ENCODE measurements at places on chromosomes 4 and X. TPM values are rescaled to one million over a fixed set of nuclear protein-coding genes. Genes with fewer than 3 reads are reported as not detected.

Gene TRAM1L1
- total RNA-seq = not detected

Gene LEF1
- total RNA-seq = 438 TPM

Gene STK32B
- total RNA-seq = not detected

Gene CLDN2
- not detected for total RNA-seq

Gene HSD17B13
- total RNA-seq = 0.27 TPM

Gene RBM46
- not detected for total RNA-seq

Data from CD4-positive, alpha-beta T cell (primary cell).